NCI-H1417 treated with DMSO at 0.1 percent for 48 hours (cell line): ENCODE measurements at places on chromosomes 12 and 14.

GRCh38 chr12:21697904-21698630, 40.4 kb upstream of the LDHB start:
- peak; percentile 4 for DNase-seq

- no peak for DNase-seq
Measured at GRCh38 chr12:81329085-81329484, 251.2 kb downstream of the ACSS3 start.

DNA sequence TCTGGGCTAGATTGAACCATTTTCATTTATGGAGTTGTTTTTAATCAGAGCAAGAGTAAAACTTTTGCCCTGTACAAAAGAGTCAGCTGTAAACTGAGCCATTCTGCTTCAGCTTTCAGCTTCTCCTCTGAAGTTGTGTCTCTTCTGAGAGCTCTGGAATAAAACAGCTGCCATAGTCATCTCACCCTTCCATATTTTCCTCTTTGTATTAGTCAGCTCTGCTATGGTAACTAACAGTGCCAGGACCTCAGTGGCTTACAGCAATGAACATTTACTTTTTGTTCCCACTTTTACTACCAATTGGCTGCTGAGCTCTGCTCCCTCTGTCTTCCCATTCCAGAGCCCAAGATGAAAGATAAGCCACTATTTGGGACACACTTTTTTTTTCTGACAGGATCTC, 178.5 kb downstream of the DAD1 start:
- DNase-seq, result no peak

DNA sequence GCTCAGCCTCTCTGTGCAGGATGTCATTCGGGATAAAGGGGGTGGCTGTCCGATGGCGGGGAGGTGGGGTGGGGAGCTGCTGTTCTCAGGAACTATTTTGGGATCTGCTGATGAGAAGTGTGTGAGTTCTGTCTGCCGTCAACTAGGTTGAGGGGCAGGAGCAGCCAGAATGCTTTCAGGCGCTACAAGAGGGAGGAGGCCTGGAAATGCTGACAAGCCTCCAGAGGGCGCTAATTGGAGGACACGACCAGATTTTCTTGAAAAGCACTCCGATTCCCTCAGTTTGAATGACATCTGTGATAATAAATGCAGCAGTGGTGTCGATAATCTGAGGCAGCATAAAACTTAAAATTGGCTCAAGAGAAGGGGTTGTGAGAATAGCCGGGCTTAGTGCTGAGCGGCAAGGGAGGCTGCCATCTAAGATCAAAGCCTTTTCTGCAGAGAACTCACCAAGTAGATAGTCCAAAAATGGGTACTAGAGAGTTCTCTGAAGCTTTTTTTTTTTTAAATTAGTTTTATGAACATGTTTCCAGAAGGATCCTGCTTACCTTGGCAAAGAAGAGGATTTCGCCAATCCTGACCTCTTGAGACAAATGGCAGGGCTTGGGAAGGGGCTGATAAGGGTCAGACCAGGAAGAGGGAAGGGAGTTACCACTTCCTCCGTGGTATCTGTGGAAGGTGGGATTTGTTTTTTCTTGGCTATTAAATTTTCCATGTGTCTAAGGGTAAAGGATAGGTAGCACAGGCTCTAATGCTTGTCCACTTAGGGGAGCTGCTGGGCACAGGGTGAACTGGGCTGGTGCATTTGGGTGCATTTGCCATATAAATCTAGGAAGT, 94.4 kb downstream of the CRACR2A start:
- DNase-seq, result no peak

DNA sequence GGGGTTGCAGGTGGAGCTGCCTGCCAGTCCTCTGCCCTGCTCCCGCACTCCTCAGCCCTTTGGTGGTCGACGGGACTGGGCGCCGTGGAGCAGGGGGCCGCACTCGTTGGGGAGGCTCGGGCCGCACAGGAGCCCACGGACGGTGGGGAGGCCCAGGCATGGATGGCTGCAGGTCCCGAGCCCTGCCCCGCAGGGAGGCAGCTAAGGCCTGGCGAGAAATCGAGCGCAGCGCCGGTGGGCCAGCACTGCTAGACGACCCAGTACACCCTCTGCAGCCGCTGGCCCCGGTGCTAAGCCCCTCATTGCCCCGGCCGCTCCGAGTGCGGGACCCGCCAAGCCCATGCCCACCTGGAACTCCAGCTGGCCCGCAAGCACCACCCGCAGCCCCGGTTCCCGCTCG, 221.8 kb downstream of the BTG1 start:
- no peak for DNase-seq

- no peak for DNase-seq
Measured at GRCh38 chr12:31274520-31275300, 51.2 kb downstream of the SINHCAF start.

DNA sequence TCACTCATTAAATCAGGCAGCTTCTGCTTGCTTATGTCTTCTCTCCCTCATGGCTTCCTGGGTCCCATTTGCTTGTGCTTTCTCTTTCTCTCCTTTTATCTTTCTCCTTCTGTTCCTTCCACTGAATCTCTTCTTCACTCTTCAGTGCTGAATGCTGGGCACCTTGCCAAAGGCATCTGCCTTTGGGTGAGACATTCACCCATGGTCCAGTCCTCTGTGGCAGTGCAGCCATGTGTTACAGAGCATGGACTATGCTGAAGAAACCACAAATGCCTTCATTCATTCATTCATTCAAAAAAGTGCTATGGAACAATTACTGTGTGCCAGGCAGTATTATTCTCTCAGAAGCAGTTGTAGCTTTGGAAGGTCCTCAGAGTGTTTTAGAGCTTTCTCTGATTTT, 344.4 kb upstream of the STXBP6 start:
- DNase-seq, result no peak

DNA sequence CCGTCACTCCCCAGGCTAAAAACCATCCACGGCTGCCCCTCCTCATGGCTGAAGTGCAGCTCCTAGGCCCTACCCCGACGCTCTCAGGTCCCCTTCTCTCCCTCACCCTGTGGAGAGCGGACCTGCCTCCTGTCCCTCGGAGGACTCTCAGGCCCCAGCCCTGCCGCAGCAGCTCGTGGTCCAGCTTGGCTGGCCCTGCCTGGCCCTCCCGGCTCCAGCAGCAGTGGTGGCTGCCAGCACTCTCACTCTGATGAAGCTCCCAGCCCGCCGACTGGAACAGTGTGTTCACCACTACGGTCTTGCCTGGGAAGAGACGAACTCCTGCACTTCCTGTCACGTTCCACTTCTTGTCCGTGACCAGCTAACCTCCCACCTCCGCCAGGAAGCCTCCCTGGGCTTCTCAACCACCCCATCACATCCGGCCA, 11.1 kb downstream of the BAG5 start:
- no peak for DNase-seq

- peak; percentile 22 for DNase-seq
Measured at GRCh38 chr12:52246720-52247621, 13.9 kb downstream of the KRT7 start.

DNA sequence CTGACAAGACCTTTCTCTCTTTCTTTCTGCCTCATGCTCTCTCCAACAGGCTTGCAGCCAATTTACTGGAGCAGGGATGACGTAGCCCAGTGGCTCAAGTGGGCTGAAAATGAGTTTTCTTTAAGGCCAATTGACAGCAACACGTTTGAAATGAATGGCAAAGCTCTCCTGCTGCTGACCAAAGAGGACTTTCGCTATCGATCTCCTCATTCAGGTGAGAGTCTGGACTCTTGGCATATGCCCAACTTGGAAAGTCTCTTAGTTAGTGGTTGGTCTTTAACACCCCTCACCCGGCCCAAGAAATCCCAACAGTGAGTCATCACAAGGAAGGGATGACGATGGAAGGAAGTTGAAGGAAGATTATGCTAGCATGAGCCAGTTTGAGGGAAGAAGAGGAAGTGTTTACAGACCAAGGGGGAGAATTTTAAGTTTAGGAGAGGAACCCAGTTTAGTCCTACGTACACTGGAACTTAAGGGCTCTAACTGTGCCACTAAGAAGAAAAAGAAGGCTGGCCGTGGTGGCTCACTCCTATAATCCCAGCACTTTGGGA, 189.7 kb downstream of the ETV6 start:
- DNase-seq, result no peak

GRCh38 chr12:9933958-9934357, 1.8 kb upstream of the CLEC2A start:
- no peak for DNase-seq

- DNase-seq, result no peak
Measured at GRCh38 chr14:99784508-99784907, 8.7 kb upstream of the EML1 start.

DNA sequence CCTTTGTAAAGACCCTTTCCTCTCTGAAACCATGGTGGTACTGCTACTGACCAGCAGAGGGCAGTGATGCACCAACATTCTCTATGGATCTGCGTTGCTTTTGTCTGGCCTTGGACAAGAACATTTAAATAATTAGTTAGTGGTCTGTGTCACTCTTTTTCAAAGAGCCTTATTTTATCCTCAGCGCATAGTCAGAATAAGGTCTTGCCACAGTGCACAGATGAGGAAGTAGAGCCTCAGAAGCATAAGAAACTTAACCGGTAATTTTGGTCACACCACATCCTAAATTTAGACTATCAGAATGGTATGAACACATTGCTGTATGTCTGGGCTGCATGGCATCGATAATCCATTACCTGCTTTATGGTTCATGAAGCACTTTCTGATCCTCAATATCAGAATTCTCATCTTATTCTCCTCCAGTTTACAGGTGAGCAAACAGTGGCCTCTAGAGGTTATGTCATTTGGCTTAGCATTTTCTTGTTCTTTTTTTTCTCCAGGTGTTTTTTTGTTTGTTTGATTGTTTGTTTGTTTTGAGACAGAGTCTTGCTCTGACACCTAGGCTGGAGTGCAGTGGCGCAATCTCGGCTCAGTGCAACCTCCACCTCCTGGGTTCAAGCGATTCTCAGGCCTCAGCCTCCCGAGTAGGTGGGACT, 23.7 kb upstream of the IFT81 start:
- DNase-seq, result peak; percentile 66

DNA sequence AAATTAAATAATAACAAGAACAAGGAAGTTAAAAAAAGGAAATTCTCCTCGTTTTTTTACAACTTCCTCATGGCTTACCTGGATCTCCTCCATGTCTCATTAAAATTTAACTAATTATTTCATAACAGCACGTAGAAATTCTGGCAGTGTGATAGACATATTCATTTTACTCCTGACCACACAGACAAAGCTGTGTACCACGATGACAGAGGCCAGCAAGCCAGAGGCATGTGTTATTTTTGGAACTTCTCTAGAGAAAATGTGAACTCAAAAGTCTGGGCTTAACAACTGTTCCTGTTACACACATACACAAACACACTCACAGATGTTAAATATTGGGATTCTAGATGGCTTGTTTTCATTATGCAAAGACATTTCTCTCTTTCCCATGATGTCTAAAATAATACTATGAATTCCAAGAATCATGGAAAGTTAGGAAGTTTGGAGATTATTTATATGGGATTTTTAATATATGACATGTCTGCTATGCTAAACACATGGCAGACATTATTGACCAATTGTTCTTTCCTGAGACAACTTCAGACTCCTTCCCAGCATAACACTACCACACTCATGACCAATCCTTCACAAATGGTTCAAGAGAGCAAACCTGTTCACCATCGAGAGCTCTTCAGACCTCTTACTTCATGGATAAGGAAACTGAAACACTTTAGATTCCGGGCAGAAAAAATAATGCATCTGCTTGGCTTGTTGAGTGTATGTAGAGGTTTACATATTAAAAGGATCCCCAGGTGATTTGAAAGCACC, 158.7 kb downstream of the DACT1 start:
- no peak for DNase-seq

- DNase-seq, result no peak
Measured at GRCh38 chr14:88168498-88169165, 154.4 kb downstream of the KCNK10 start.

- no peak for DNase-seq
Measured at GRCh38 chr12:11668611-11669010, 19.1 kb downstream of the ETV6 start.

DNA sequence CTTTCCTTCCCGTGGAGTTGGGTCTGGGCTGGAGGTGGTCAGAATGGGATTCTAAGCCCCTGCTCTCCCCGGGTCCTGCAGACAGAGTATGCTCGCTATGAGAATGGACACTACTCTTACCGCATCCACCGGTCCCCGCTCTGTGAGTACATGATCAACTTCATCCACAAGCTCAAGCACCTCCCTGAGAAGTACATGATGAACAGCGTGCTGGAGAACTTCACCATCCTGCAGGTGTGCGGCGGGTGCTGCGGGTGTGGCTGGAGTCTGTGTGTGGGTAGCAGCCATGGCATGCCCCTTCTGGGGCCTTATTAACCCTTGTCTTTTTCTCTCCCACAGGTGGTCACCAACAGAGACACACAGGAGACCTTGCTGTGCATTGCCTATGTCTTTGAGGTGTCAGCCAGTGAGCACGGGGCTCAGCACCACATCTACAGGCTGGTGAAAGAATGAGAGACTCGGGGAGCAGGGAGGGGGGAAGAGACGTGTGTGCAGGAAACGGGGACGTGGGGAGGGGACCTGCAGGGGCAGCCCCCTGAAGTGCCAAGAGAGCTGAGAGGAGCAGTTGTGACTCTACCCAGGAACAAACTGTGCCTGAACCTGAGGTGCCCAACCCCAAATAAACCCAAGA, 37.0 kb upstream of the TSPAN9 start:
- no peak for DNase-seq

DNA sequence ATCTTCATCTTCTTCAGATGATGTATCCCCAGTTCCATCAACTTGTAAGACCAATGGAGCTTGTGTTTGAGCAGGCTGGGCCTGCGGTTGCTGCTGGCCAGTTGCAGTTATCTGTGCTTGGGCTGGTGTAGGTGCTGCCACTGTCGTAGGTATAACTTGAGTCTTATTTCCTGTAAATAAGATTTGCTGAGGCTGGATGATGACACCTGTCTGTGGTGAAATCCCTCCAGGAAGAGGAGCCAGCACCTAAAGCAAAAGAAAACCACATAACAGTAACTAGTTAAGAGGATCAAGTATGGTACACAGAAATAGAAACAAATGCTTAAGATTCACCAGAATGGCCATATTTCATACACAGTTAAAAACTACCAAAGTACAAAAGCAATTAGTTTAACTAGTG, 28.2 kb downstream of the GTF2A1 start:
- DNase-seq, result no peak

GRCh38 chr14:77620222-77620870, 3.9 kb upstream of the SPTLC2 start:
- DNase-seq, result no peak

- DNase-seq, result no peak
Measured at GRCh38 chr12:51450806-51451205, 26.2 kb downstream of the SLC4A8 start.

DNA sequence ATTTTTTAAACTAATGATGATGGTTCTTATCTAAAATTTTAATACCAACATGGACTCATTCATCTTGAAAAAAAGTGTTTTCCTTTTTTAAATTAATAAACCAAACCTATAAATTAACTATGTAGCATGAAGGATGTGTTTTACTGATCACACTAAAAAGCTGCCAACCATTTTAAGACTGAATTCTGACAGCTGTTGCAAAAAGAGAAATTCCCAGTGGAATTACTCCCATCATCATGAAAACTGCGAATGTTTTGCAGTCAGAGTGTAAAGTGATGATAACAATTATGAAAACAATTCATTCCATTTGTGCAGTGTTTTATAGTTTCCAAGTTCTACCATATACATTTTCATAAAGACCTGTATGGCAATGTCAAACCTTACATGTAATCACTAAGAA, 232.8 kb downstream of the SLC2A13 start:
- DNase-seq, result no peak

GRCh38 chr12:131136539-131136872, 182.8 kb downstream of the ADGRD1 start:
- DNase-seq, result no peak
